ENCODE measurements at places on chromosomes 13 and 19.
A peak's percentile ranks its signal among the peaks of the same experiment; 100 is the strongest.

- no peak for DNase-seq
Measured at GRCh38 chr19:18021121-18021755, 13.3 kb downstream of the ARRDC2 start.

- peak; percentile 31 for DNase-seq
Measured at GRCh38 chr19:21269813-21270212, 59.4 kb downstream of the ZNF708 start.

GRCh38 chr13:27853861-27854260 is 61.6 kb downstream of the GSX1 start:
- DNase-seq = no peak

- DNase-seq = no peak
Measured at GRCh38 chr19:2816641-2817040, 3.0 kb upstream of the ZNF554 start.

- DNase-seq = peak; percentile 73
Measured at GRCh38 chr19:40358773-40359172, 10.3 kb downstream of the PLD3 start.

- no peak for DNase-seq
Measured at GRCh38 chr13:80329250-80329649, 11.7 kb downstream of the SPRY2 start.

DNA sequence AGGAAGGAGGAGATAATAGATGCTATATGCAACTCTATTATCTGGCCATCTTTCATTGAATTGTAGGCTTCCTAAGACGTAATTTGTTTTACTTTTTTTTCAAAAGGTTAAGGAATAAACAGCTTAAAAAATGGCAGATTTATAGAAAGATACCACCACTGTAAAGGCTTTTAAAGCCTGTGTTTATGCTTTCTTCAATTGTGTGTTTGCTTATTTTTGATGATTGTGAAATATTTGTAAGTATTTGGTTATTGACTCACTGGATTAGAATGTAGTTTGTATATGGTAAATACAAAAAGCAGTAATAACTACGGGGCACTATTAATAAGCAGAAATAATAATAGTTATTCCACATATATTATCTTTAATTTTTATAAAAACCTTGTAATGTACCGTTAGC is 437.9 kb downstream of the KLF5 start:
- DNase-seq = no peak

- DNase-seq = no peak
Measured at GRCh38 chr19:30235946-30236345, 136.2 kb upstream of the ZNF536 start.

DNA sequence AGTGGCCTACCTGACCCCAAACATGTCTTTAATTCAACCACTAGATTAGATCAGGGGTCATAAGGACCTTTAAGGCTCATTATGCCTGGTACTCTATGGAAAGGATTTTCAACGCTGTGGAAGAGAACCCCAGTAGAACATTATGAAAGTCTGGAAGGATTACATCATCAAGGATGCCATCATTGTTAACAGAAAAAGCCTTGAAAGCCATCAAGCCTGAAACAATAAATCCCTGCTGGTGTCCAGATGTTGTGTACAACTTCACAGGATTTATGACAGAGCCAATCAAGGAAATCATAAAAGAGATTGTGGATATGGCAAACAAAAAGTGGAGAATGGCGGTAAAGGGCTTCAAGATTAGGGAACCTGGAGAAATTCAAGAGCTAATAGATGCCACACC is 59.7 kb downstream of the NAA16 start:
- no peak for DNase-seq

DNA sequence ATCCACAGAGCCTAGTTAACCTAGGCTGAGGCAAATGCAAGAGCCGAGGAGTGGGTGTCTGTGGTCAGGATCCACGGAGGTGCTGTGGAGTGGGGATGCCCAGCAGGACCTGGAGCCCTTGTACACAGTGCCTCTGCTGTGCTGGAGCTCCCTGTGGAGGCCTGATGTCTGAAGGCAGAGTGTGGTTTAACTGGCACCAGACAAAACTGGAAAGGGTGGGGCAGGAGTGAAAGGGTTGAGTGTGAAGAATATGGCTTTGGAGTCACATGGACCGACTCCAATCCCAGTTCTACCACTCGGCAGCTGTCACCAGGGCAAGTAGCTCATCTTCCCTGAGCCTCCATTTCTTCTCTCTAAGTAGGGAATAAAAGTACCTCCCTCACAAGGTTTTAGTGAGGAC is 60.3 kb upstream of the GPR12 start:
- DNase-seq = no peak

DNA sequence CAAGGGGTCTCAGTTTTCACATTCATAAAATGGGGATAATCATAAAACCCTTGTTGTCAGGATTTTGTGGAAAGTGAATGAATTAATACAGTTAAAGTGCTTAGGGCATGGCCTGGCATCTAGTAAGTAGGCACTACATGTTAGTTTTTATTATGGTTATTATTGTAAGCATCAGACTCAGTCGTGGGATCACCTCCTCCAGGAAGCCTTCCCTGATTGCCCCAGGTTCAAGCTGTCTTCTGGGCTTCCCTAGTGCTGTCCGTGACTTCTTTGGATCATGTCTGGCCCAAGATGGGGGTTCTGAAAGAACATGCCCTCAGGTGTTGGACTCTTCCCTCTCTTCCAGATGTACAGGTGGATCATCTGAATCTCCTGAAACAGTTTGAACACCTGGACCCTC is 10.7 kb downstream of the NUCB1 start:
- DNase-seq = no peak

- peak; percentile 71 for DNase-seq
Measured at GRCh38 chr19:13154241-13154778, 4.1 kb downstream of the IER2 start.

- no peak for DNase-seq
Measured at GRCh38 chr19:31071136-31071855, 277.9 kb downstream of the TSHZ3 start.

- peak; percentile 94 for DNase-seq
Measured at GRCh38 chr19:49468746-49469447, 5.1 kb upstream of the FLT3LG start.

DNA sequence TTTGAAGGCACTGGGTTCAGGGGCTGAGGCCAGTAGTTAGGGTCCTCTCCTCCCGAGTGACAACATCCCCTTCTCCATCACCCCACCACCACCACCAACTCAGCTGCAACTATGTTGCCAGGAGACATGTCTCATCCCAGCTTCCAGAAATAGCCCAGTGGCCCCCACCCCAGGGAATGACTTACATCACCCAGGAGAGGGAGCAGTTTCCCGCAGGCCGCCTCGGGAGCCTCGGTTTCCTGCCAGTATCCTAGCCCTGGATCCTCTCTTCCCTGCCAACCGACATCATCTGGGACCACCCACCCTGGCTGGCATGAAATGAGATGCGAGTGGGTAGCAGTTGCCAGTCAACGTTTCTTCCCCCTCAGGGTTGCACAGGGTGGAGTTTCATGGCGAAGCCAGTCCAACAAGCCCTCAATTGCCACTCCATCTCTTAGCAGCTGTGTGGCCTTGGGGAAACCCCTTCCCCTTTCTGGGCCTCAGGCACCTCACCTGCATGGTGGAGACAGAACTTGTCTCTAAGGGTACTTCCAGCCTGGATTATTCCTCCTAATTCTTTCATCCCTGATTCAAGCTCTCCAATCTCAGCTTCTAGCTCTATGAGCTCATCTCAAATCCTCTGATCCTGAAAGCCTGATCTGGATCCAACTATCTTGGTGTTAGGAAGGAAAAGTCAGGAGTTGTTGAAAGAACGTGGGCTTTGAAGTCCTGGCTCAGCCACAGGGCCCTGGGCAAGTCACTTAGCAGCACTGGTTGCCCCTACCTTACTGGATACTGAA is 3.9 kb upstream of the GSK3A start:
- no peak for DNase-seq

DNA sequence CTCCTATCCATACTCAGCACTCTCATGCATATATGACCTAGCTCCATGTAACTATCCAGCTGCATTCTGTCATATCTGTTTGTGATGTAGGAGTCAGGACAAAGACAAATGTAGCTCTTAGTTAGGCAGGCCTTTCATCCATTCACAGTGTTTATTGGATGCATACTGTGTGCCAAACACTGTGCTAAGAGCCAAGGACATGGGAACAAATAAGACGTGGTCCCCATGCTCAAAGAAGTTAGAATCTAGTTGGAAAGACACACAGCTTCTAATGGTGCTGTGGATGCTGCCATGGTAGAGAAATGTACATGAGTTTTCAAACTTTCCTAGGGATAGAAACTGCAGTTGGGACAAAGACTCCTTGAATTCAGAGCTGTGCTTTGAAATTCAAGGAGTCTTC is 31.7 kb upstream of the IL17D start:
- no peak for DNase-seq

- DNase-seq = no peak
Measured at GRCh38 chr13:54177466-54177865, 1148.9 kb downstream of the OLFM4 start.

GRCh38 chr13:46615888-46616531 is 63.0 kb downstream of the LRCH1 start:
- no peak for DNase-seq

DNA sequence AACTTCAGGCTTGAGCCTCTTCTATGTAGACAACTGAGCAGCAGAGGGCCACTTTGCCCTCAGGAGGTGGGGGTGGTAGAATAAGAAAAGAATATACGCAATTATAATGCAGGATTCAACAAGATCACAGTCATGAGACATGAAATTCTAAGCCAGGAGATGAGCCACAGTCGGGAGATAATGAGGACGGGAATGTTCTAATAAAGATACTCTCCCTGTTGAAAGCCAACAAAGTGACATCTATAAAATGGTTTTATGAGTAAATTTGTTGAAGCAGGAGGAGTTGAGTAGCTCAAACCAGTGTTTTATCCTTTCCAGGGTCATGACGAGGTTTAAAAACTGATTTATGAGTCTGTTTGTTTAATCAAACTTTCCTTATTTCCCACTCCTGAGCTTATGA is 152.0 kb upstream of the SERP2 start:
- DNase-seq = no peak

DNA sequence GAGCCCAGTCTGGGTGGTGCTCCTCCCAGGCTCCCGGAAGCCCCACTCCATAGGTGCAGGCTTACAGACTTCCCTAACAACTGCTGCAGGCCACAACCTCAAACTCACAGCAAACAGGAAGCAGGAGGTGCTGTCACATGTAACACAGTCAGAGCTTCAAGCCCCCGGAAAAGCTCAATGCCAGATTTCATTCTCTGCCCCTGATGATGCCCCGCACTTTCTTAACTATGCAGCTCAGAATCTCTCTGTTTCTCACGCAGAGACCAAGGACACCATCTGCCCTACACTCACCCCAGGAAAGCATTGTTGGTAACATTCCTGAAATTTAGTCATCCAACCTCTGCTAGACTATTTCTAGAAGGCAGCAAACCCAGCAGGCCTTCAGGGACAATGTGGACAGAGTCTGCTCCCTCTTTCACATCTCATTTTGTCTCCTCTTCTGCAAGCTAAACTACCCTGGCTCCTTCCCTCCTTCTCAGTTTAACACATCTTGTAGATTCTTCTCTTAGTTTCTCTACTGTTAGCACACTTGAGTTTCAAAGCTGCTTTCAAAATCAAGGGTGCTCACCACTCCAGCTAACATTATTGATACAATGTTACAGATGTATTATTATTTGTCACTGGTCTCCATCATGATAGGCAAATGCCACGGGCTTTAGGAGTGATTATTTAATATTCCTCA is 162.5 kb downstream of the KCTD12 start:
- DNase-seq = no peak

- DNase-seq = no peak
Measured at GRCh38 chr19:17378271-17378670, 1.1 kb upstream of the PLVAP start.

DNA sequence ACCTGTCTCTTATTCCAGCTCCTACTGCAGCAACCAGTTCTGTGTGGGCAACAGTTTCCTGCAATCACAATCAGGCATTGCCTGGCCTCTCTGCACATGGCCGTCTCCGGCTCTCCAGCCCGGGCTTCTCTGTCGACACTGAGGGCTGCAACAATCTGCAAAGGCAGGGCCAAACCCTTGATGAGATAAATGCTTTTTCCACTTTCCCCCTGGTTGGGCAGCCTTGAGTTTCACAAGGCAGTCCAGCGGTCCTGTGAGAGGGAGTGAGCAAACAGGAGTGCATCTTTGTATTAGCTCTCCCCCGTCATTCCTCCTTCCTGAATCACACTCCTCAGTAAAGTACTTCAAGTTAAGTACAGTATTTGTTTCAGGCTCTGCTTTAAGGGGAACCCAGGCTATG is 40.7 kb upstream of the VWA8 start:
- no peak for DNase-seq

DNA sequence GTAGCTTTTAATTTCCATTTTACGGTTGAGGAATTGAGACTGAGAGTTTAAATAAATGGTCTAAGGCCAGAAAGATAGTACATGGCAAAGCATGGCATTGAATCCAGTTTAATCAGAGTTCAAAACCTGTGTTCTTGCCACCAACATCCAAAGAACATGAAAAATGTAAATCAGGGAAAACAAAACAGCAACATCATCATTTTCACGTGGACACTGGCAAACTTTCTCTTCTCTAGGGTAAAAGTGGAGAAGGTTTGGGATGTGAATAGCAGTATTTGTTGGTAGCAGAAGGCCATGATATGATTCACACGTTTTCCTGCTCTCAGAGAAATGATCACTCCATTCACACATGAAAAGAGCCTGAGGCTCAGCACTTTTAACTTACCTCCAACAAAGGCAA is 357.7 kb downstream of the UQCRFS1 start:
- no peak for DNase-seq

DNA sequence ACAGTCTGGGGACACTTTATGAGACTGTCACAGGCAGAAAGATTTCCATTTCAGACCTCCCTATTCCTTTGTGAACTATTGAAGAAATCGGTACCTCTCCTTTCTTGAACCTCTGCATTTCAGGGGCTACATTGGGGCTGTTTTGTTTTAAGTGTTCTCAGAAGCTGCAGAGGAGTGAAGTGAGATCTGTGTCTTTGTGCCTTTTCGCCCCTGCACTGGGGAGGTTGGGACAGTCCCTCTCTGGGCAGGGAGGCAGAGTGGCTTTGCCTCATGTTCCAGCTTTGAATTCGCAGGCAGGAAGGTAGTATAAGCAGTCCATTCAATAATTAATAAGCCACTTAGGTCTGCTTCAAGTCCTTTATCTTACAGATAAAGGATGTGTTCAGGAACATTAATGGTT is 9.5 kb upstream of the AMER2 start:
- DNase-seq = no peak

Data from NAMALWA (cell line).